NCI-H460 (cell line): ENCODE measurements at places on chromosomes 2 and 18. TPM values are rescaled to one million over a fixed set of nuclear protein-coding genes. Genes with fewer than 3 reads are reported as not detected.

FNDC4 gene
- not detected in 2 replicates for total RNA-seq

POTEE gene
- total RNA-seq, result not detected in 2 replicates

TOGARAM2 gene
- not detected in 2 replicates for total RNA-seq

LRRTM4 gene
- total RNA-seq, result 0.05 TPM in 1 of 2 replicates, not detected in the other

NYAP2 gene
- total RNA-seq, result not detected in 2 replicates

TWIST2 gene
- 11.0 and 13.6 TPM in 2 replicates for total RNA-seq

ZNF638 gene
- 127 and 137 TPM in 2 replicates for total RNA-seq

RAB27B gene
- 28.5 and 30.4 TPM in 2 replicates for total RNA-seq

ABCG5 gene
- total RNA-seq, result not detected in 2 replicates

NRBP1 gene
- total RNA-seq, result 78.0 and 79.3 TPM in 2 replicates

BCS1L gene
- total RNA-seq, result 32.1 and 40.2 TPM in 2 replicates

RAX gene
- total RNA-seq, result not detected in 2 replicates

ST8SIA5 gene
- total RNA-seq, result not detected in 2 replicates

IL36RN gene
- total RNA-seq, result not detected in 2 replicates

HOXD10 gene
- total RNA-seq, result 0.25 TPM in 1 of 2 replicates, not detected in the other

CFAP210 gene
- total RNA-seq, result 0.12 and 0.20 TPM in 2 replicates

PLGLB2 gene
- 0.35 and 0.47 TPM in 2 replicates for total RNA-seq

EIF4E2 gene
- total RNA-seq, result 59.7 and 67.1 TPM in 2 replicates

TRIM54 gene
- 0.12 TPM in 1 of 2 replicates, not detected in the other for total RNA-seq

LYPD6 gene
- total RNA-seq, result 5.5 and 5.6 TPM in 2 replicates

LGALSL gene
- 13.3 and 15.7 TPM in 2 replicates for total RNA-seq

DIPK1C gene
- total RNA-seq, result not detected in 2 replicates

LYG2 gene
- total RNA-seq, result not detected in 2 replicates

HOXD12 gene
- total RNA-seq, result 0.20 TPM in 1 of 2 replicates, not detected in the other

ANKRD39 gene
- total RNA-seq, result 13.2 and 15.1 TPM in 2 replicates

DNAH6 gene
- total RNA-seq, result 0.02 and 0.06 TPM in 2 replicates

DSG2 gene
- 33.9 and 39.1 TPM in 2 replicates for total RNA-seq

MSTN gene
- total RNA-seq, result 0.07 and 0.17 TPM in 2 replicates

TUBA4B gene
- total RNA-seq, result not detected in 2 replicates

METTL5 gene
- total RNA-seq, result 154 and 170 TPM in 2 replicates

TMBIM1 gene
- total RNA-seq, result 107 and 124 TPM in 2 replicates

DSEL gene
- 5.8 and 6.0 TPM in 2 replicates for total RNA-seq

B4GALT6 gene
- 17.4 and 21.4 TPM in 2 replicates for total RNA-seq

RBFA gene
- 29.4 and 32.3 TPM in 2 replicates for total RNA-seq
